Activated T-helper 2 cell treated with anti-CD3 and anti-CD28 coated beads, Interferon-gamma antibody, Interleukin-2, Interleukin-4, amounts not matched to agents 10 μg/mL and 5 μg/mL and 100 μg/mL, durations not matched to agents 14 hours and 24 hours and 36 hours (primary cell): ENCODE measurements at places on chromosomes 11 and 22. TPM values are rescaled to one million over a fixed set of nuclear protein-coding genes. Genes with fewer than 3 reads are reported as not detected.

GRCh38 chr22:28750471-28750881 lies 8.6 kb downstream of the HSCB start:
- no peak for DNase-seq
- peaks cover 2% of the 10 kb centered on the region for H3K4me1 ChIP-seq
- no peaks in the 10 kb centered on the region for H3K27me3 ChIP-seq
- peaks cover 34% of the 10 kb centered on the region for H3K36me3 ChIP-seq

DNA sequence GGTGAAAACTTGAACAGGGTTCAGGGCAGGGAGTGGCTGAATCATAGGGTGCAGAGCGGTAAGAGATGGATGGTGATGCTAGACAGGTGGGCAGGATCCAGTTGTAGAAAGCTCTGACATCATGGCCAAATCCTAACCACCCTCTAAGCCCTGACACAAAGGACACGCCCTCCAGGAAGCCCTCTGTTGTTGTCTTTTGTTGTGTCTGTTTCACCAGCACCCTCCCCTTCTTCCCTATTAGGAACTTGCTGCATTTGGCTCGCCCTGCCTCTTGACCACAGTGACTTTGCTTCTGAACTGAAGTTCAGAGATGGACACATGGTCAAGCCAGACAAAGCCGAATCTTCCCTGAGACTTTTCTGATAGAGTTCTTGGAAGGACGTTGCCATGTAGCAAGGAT lies 14.2 kb upstream of the APOL6 start:
- DNase-seq: no peak
- H3K36me3 ChIP-seq: no peaks in the 10 kb centered on the region
- no peak overlapping the region for H3K27ac ChIP-seq
- H3K4me1 ChIP-seq: peaks cover 33% of the 10 kb centered on the region
- H3K27me3 ChIP-seq: peaks cover 1% of the 10 kb centered on the region

- peak; percentile 73 for DNase-seq
- peaks cover 2% of the 10 kb centered on the region for H3K4me1 ChIP-seq
- H3K27me3 ChIP-seq: peaks cover 2% of the 10 kb centered on the region
- H3K36me3 ChIP-seq: peaks cover 22% of the 10 kb centered on the region
- H3K4me3 ChIP-seq: no peak overlapping the region
These were observed 13.9 kb downstream of the OTUB1 start for GRCh38 chr11:64000026-64000739.

DNA sequence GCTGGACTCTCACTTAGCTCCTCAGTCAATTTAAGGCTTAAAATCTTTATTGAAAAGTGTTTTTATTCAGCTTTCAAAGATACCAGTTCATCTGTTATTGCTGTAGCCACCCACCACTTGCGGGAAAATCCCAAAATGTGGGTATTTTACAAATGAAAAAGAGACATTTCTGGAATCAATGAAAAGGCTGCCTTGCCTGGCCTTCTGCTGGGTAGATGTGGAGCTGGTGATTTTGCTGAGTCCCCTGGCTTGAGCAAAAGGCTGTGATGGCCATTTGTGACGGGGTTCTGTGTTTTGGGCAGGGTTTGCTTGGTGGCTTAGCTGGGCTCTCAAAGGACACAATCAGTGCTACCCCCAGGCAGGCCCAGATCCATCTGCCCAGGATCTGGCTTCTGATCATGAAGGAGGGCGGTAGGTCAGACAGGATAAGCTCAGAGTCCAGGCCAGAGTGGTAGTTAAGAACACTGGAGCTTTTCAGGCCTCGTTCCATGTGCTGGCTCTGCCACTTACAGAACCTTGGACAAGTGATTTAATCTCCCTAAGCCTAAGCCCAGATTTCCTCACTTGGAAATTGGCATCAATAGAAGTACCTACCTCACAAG lies 36.1 kb downstream of the UBASH3B start:
- H3K4me3 ChIP-seq: peak overlapping the region; percentile 23
- H3K36me3 ChIP-seq: peaks cover 6% of the 10 kb centered on the region
- H3K27ac ChIP-seq: peak overlapping the region; percentile 56
- no peak for DNase-seq

- peaks cover 53% of the 10 kb centered on the region for H3K27me3 ChIP-seq
- H3K4me1 ChIP-seq: peaks cover 11% of the 10 kb centered on the region
- no peak for DNase-seq
These were observed 30.9 kb downstream of the EIF3F start for GRCh38 chr11:8017894-8018483.

DNA sequence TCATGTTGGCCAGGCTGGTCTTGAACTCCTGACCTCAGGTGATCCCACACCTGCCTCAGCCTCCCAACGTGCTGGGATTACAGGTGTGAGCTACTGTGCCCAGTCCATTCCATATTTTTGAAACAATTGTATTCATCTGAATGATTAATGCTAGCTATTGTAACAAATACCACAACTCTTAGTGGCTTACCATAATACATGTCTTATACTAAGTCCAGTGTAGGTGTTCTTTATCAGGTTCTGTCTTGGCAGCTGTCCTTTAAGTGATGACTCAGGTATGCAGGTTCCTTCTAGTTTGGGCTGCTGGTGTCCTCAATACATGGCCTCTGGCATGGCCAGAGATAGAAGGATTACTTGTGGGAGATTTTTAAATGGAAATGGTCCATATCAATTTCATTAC lies 39.0 kb downstream of the UVRAG start:
- no peaks in the 10 kb centered on the region for H3K27me3 ChIP-seq
- peaks cover 18% of the 10 kb centered on the region for H3K36me3 ChIP-seq
- H3K27ac ChIP-seq: no peak overlapping the region
- peaks cover 29% of the 10 kb centered on the region for H3K4me1 ChIP-seq
- no peak for DNase-seq
- no peak overlapping the region for H3K4me3 ChIP-seq

GRCh38 chr22:42331014-42331413 lies 60.6 kb upstream of the TCF20 start:
- no peak overlapping the region for H3K27ac ChIP-seq
- no peaks in the 10 kb centered on the region for H3K27me3 ChIP-seq
- H3K36me3 ChIP-seq: no peaks in the 10 kb centered on the region
- no peak overlapping the region for H3K4me3 ChIP-seq
- no peak for DNase-seq

GRCh38 chr11:11074686-11075335 lies 217.0 kb upstream of the ZBED5 start:
- H3K27ac ChIP-seq: no peak overlapping the region
- DNase-seq: no peak
- H3K36me3 ChIP-seq: no peaks in the 10 kb centered on the region
- peaks cover 20% of the 10 kb centered on the region for H3K4me1 ChIP-seq
- no peaks in the 10 kb centered on the region for H3K27me3 ChIP-seq

DNA sequence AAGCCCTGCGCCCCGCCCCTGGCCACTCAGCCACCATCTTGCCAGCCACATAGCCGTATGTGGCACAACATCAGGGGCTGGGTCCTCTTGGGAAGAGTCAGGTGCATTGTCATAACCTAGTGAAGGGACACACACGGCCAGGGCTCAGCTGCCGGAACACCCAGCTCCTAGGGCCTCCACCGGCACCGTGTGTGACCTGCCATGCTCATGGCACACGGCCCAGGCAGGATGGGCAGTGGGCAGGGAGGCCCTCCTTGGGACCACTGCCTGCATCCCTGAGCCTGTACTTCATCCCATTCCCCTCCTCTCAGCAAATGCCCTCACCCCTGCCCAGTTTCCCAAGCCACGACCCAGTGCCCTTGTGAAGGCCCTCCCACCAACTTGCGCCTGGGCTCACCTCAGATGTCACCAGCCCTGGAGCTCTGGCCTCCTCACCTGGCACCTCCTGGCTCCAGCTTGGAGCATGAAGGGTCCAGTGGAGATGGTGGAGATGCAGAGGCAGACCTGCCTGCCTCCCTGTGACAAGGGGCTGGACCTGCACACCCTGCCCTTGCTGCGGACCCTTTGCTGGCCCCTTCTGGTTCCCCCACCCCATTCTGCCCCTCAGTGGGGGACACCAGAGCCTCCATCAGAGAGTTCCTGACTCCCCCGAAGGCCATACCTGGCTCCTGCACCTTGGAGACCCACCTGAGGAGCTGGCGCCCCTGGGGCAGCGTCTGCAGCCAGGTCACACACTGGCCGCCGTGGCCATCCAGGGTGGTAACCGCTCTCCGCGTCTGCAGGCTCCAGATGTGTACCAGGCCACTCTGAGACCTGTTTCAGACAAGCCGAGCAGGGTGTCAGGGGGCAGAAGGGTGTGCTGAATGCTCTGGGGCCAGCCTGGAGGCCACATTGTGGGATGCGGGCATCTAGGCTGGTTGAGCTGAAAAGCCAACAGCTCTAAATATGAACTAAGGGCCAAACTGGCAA lies 34.5 kb downstream of the GNB1L start:
- no peaks in the 10 kb centered on the region for H3K27me3 ChIP-seq
- H3K4me1 ChIP-seq: no peaks in the 10 kb centered on the region
- no peak overlapping the region for H3K27ac ChIP-seq
- DNase-seq: no peak

- no peaks in the 10 kb centered on the region for H3K4me1 ChIP-seq
- no peak overlapping the region for H3K4me3 ChIP-seq
- H3K27me3 ChIP-seq: no peaks in the 10 kb centered on the region
- H3K27ac ChIP-seq: no peak overlapping the region
These were observed 163.8 kb downstream of the GUCY1A2 start for GRCh38 chr11:106854429-106854828.

GRCh38 chr11:1548221-1549070 lies 23.6 kb downstream of the DUSP8 start:
- H3K27me3 ChIP-seq: peaks cover 36% of the 10 kb centered on the region
- H3K27ac ChIP-seq: no peak overlapping the region
- H3K4me3 ChIP-seq: no peak overlapping the region
- DNase-seq: no peak
- H3K4me1 ChIP-seq: no peaks in the 10 kb centered on the region

GRCh38 chr22:48507171-48507570 lies 1320.5 kb downstream of the BRD1 start:
- H3K27me3 ChIP-seq: no peaks in the 10 kb centered on the region
- no peaks in the 10 kb centered on the region for H3K4me1 ChIP-seq
- H3K27ac ChIP-seq: no peak overlapping the region
- no peak for DNase-seq
- no peaks in the 10 kb centered on the region for H3K36me3 ChIP-seq
- H3K4me3 ChIP-seq: no peak overlapping the region

DNA sequence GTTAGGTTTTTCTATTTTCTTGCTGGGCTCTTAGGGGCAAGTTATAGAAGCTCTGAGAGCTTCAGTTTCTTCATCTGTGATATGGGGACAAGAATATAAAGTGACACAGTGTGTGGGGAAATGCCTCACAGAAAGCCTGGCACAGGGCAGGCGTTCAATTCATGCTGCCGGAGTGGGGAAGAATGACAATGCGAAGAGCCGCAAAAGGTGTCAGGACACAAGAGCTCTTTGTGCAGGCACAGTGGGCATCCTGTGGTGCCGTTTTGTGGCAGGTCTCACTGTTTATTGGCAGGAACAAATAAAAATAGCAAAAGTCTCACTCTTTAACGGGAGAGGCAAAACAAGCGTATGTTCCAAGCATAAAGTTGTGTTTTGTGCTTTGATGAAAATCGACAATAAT lies 112.1 kb downstream of the TIMP3 start:
- H3K27ac ChIP-seq: no peak overlapping the region
- no peak for DNase-seq
- H3K36me3 ChIP-seq: no peaks in the 10 kb centered on the region
- no peak overlapping the region for H3K4me3 ChIP-seq

GRCh38 chr22:44116755-44117684 lies 63.7 kb upstream of the PARVG start:
- no peak overlapping the region for H3K4me3 ChIP-seq
- H3K4me1 ChIP-seq: peaks cover 1% of the 10 kb centered on the region
- H3K36me3 ChIP-seq: peaks cover 10% of the 10 kb centered on the region
- DNase-seq: no peak
- H3K27ac ChIP-seq: peak overlapping the region; percentile 19
- H3K27me3 ChIP-seq: no peaks in the 10 kb centered on the region

The TMEM132A gene
- total RNA-seq: 1.1 and 1.2 TPM in 2 replicates

The RFPL2 gene
- 0.16 TPM in 1 of 2 replicates, not detected in the other for total RNA-seq
